ENCODE measurements at places on chromosomes 11 and 22. TPM values are rescaled to one million over a fixed set of nuclear protein-coding genes. Genes with fewer than 3 reads are reported as not detected.

DNA sequence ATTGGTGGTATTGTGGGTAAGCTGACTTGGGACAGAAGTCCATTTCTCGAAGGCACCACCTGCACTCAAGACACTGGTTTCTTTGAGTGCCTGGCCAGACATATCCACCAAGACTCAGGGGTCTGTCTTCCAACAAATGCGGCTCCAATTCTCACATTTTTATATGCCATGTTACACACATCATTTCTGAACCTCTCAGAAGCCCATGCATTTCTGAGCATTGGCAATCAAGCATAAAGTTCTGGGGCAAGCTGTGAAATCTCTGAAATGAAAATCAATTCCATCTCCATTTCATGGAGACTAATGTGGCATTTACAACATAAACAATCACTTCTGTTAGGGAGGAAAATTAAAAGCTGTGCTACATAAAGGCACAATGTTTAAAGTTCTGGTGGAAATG, 243.7 kb downstream of the KIRREL3 start:
- DNase-seq: no peak

DNA sequence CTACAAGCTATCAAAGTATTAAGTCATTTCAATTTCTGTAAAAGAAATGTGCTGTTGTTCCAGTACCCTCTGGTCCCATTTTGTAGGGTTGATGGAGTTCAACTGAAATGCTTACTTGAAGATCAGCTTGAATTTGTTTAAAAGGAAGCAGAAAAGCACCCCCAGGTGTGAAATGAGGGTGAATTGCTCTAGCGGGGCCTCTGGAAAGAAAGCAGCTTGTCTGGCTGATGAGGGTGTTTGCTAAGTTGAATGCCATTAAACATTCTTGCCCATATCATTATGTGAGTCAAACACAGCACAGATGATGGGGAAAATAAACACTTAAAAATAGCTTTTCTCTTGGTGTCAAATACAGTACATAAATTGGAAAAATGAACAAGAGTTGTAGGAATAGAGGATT, 280.3 kb downstream of the RAB38 start:
- DNase-seq: no peak

DNA sequence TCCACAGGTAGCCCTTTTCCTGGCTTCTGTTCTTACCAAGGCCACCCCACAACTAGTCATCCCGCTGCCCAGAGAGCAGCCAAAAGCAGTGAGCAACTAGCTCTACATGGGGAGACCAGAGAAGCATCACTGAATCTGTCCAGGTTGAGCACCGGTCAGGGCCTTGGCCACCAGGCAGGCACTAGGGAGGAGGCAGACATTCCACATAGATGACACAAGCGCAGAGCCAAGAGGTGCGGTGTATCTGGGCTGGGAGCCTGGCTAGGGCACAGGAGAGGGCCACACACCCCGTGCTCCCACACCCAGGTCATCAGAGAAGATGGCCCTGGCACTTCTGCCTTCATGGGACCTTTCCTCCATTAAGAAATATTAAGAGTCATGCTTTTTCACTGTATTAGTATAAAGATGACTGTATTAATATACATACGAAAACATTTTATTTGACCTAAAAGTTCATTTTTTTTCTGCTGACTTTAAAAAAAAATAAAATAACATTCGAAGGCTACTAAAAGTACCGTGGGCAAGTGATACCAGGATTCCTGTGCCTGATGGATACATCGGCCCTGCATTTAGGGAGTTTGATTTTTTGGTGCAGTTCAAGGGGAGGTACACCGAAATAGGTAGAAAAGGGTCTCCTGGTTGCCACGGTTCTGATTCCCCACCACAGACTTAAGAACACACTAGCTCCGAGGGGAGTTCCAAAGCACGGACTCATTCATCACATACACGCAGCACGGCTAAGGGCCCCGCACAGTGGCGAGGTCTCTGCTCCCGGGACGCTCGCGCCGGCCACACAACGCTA, 1.2 kb downstream of the DGCR2 start:
- DNase-seq: peak; percentile 68

DNA sequence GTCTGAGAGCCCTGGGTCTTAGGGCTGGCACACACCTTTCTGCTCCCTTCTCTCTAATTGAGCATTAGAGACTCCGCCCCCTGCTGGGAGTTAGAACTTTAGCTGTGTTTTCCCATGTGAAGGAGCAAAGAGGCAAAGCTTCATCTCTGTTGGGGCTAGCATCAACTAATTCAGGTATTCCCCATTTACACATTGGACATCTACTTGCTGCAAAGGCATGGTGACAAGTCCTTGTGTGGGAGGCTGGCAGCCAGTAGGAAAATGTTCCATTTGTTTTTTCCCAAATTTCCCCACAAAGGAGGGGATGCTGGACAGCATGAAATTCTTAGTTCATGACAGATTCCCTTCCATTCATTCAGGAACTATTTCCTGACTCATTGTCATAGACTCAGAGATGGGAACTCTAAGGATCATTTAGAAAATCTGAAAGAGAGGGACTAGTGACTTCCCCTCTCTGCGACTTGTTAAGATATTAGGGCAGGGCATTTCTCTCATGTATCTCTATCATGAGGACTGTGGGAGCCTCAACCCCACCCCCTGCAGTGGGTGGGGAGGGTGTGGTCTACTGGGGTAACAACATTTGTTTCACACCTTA, 3.6 kb downstream of the CD44 start:
- peak; percentile 84 for DNase-seq

GRCh38 chr11:62498031-62498430, 48.6 kb downstream of the AHNAK start:
- no peak for DNase-seq

DNA sequence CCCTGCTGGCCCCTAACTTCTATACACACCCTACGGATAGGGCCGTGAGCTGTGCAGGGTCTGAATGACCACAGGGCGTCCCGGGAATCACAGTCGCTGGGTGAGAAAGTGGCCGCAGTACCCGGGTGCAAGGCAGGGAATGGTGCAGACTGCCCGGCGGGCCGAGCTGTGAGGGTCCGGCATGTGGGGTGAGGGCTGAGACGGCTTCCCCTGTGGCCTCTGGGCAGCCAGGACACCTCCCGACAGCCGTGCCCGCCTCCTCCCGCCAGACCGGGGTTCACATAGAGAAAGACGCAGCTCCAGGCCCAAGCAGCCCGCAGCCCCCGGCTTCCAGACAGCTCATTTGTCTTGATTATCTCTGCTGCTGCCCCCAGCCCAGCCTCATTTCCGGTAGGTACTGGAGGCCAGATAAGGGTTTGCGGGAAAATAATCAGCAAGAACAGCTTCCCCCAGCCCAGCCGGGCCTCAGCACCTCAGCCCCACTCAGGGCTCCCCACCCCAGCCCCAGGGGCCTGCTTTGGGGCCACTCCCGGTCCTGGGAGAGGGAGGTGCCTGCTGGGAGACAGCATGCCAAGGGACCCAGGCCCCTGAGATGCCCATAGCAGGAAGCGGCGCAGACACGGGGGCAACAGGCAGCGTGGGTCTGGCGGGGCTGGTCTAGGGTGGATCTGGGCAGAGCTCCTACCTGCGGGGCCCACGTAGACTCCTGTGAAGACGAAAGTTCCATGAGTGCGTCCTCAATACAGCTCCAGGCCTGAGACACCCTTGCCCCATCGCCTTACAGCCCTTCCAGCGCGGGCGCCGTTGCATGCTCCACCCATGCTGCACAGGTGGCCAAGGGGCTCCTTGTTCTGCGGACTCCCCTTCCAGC, 123.1 kb downstream of the BRD1 start:
- DNase-seq: no peak

DNA sequence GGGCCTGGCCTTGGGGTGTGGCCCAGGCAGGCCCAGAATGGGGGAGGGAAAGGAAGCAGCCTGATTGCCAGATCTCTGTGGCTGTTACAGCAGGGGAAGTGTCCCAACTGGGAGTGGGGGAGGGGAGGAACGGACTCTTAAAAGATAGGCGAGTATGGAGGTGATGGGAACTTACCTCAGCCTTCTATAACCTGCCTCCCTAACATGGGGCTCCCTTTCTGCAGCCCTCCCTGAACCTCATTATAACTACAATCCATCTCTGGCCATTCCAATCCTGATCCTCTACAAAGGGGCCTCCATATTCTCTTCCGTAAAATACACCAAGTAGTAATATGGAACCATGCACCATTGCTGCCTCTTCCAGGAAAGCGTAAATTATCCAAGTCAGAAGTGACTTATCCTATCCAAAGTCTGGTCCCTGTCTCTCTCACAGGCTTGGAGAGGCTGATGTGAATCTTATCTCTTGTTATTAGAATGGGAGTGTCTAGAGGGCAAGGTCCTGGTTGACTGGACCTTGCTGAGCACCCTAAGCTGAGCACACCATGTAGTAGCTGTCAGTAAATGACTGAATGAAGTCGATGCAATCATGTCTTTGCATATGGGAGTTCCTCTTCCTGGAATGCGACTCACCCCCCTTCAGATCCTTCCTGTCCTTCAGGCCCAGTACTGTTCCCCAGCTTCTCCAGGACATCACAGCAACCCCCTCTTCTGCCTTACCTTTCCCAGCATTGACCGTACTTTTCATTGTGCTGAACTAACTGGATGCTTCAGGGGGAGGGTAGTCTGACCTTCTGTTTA, 5.9 kb downstream of the RHOG start:
- peak; percentile 55 for DNase-seq

- DNase-seq: no peak
Measured at GRCh38 chr22:38829485-38829884, 14.3 kb downstream of the NPTXR start.

- DNase-seq: no peak
Measured at GRCh38 chr11:45948356-45948755, 25.9 kb downstream of the LARGE2 start.

DNA sequence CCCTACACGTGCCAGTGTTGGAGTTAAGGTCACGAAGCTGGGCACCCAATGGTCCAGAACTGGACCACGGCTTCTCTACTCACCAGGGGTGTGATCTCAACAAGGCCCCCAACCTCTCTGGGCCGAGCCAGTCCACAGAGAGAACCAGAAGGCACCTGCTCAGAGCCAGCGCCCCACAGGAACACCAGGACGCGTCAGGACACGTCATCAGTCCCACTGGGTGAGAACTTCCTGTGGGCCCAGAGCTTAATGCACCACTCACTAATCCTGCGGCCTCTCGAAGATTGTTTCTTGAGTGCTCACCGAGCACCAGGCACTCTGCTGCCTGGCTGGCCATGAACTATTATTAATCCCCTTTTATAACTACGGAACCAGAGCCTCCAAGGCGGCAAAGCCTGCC, 10.1 kb downstream of the PHF21B start:
- DNase-seq: no peak

The CRYBB2 gene
- total RNA-seq: not detected

The HEPN1 gene
- not detected for total RNA-seq

The RPS3 gene
- 7,110 TPM for total RNA-seq
